Testis (tissue), 5 donors: ENCODE measurements at places on chromosomes 3 and 15. TPM values are rescaled to one million over a fixed set of nuclear protein-coding genes. Genes with fewer than 3 reads are reported as not detected.

ZNF502 gene
- 13.3 TPM for total RNA-seq

IQCF5 gene
- total RNA-seq: 114 TPM

GOLGA6D gene
- 13.1 TPM for total RNA-seq

CALML4 gene
- 10.4 TPM for total RNA-seq

SERF2 gene
- 834 TPM for total RNA-seq

NOX5 gene
- total RNA-seq: 12.2 TPM

GRCh38 chr15:39472621-39473297 lies 108.1 kb upstream of the THBS1 start:
- no peak overlapping the region for H3K27ac ChIP-seq
- no peaks in the 10 kb centered on the region for H3K27me3 ChIP-seq
- no peak overlapping the region for H3K4me3 ChIP-seq

DNA sequence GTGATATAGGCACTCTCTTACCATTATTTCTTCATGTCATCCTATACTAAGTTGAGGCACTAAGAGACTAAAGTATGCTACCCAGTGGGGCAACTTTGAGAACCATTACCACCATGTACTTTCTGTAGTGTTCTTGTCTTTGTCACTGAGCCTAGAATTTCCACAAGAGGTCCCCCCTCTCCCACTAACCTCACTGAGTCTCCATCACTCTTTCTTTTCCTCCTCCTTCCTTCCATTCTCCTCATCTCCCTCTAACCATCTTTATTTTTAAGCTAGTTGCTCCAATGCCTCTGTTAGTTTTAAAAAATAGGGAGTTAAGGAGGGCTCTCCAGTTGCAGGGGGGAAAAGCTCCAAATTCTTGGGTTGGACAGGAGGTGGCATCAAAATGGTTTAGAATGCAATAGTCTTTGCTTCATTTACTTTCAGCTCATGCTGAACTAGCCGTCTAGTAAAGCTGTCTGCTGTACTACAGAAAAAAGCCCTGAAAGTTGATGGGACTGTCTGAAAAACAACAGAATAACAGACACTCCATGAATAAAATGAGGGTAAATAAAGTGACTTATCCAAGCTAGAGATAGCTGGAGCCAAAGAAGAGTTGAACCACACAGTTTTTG lies 85.1 kb upstream of the MYRIP start:
- no peaks in the 10 kb centered on the region for H3K36me3 ChIP-seq
- no peaks in the 10 kb centered on the region for H3K4me1 ChIP-seq
- no peak overlapping the region for H3K27ac ChIP-seq

DNA sequence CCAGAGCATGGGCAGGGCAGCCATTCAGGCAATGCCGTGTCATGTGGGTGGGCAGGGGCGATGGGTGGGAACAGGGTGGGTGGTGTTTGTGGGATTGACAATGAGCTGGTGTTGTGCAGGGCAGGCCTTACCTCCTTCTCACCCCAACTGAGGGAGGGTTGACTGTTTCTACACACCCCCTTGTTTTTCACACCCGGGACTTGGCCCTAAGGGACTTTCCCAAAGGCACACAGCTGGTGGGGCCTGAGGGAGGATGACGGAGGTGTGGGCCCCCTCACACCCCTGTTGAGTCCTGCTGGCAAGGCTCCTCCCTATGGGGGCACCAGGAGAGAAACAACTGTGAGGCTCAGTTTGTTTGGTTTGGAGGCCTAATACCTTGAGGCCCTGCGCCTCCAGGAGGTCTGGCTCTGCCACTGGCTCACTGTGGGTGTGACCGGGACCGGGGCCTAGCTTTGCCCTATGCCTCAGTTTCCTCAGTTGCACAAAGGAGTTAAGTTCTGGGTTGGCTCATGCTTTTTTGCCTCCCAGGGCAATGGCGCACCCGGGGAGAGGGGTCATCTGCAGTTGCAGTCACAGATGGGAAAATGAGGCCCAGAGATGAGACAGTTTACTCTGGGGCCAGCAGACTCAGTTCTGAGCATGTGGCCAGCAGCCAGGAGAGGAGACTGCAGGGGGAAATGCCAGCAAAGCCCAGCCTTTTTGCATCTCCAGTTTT lies 5.1 kb upstream of the DNAH1 start:
- H3K27me3 ChIP-seq: no peaks in the 10 kb centered on the region
- H3K36me3 ChIP-seq: no peaks in the 10 kb centered on the region
- no peak overlapping the region for H3K4me3 ChIP-seq
- peaks cover 17% of the 10 kb centered on the region for H3K4me1 ChIP-seq

DNA sequence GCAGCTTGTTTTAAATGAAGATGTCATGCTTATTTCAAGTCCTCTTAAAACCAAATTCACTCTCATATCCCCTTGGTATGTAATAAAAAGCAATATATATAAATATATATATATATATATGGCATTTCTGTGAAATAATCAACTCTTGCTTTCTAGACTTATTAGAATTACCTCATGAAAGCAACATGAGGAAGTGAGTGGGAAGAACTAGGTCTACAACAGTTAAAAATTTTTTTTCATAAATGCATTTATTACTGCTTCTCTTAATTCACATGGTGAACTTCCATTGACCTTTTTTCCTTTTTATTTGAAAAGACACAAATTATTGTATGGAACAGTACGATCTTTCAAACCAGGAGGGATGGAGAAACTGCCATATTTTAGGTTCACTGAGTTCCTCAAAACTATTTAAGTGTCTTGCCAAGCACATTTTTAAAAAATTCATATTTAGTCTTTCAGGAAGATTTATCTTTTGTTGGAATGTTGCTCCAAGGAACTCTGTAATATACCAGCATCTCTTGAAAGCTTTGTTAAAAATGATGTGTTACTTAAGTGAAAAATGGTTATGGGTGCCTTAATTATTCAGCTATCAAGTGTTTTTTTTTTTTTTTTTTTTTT lies 185.2 kb downstream of the GHSR start:
- H3K27ac ChIP-seq: no peak overlapping the region
- no peak for DNase-seq
- no peaks in the 10 kb centered on the region for H3K27me3 ChIP-seq
- no peak overlapping the region for H3K4me3 ChIP-seq

- no peak for DNase-seq
- no peak overlapping the region for H3K27ac ChIP-seq
- H3K36me3 ChIP-seq: no peaks in the 10 kb centered on the region
- no peaks in the 10 kb centered on the region for H3K27me3 ChIP-seq
These were observed 68.3 kb downstream of the BOC start for GRCh38 chr3:113279686-113280085.

GRCh38 chr15:71228403-71228802 lies 113.1 kb downstream of the THSD4 start:
- no peak overlapping the region for H3K27ac ChIP-seq
- H3K27me3 ChIP-seq: no peaks in the 10 kb centered on the region
- H3K4me1 ChIP-seq: no peaks in the 10 kb centered on the region

DNA sequence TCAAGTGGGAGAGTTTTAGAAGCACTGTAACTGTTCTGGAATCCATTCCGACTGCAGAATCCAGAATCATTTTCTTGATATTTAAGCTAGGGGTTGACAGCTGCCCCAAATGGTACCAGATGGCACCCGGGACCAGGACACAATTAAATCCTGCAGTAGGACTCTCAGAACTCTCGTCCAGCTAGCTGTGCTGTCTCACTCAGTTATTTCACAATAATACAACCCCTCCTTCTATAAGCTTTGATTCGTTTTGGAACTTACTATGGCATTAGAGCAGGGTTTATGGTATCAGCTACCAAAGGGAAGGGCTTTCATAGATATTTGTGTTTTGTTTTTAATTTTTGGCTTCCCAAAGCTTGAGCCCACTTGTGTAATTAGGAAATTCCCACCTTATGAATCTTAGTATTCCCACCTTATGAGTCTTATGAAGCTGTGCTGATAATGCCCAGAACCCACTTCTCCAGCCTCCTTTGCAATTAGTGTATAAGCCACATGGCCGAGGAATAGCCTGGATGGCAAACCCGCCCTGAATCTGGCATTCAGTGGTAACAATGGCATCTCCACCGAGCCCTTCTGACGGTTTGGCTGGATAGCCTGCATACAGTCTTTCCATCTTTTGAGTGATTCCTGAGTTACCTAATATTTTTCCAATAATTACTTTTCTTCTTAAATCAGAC lies 120.1 kb downstream of the UACA start:
- DNase-seq: no peak
- no peaks in the 10 kb centered on the region for H3K4me1 ChIP-seq
- H3K27ac ChIP-seq: no peak overlapping the region

- no peak overlapping the region for H3K27ac ChIP-seq
- H3K4me3 ChIP-seq: peak overlapping the region; percentile 67
- no peaks in the 10 kb centered on the region for H3K36me3 ChIP-seq
- DNase-seq: no peak
These were observed 25.9 kb downstream of the MELTF start for GRCh38 chr3:197003461-197004385.

GRCh38 chr15:32861174-32861573 lies 143.4 kb downstream of the GREM1 start:
- H3K27ac ChIP-seq: no peak overlapping the region
- DNase-seq: no peak
- H3K27me3 ChIP-seq: no peaks in the 10 kb centered on the region
- no peaks in the 10 kb centered on the region for H3K4me1 ChIP-seq
- no peak overlapping the region for H3K4me3 ChIP-seq
- no peaks in the 10 kb centered on the region for H3K36me3 ChIP-seq

- H3K4me1 ChIP-seq: no peaks in the 10 kb centered on the region
- H3K27ac ChIP-seq: no peak overlapping the region
- no peaks in the 10 kb centered on the region for H3K36me3 ChIP-seq
These were observed 54.4 kb downstream of the CD47 start for GRCh38 chr3:108036401-108036800.

DNA sequence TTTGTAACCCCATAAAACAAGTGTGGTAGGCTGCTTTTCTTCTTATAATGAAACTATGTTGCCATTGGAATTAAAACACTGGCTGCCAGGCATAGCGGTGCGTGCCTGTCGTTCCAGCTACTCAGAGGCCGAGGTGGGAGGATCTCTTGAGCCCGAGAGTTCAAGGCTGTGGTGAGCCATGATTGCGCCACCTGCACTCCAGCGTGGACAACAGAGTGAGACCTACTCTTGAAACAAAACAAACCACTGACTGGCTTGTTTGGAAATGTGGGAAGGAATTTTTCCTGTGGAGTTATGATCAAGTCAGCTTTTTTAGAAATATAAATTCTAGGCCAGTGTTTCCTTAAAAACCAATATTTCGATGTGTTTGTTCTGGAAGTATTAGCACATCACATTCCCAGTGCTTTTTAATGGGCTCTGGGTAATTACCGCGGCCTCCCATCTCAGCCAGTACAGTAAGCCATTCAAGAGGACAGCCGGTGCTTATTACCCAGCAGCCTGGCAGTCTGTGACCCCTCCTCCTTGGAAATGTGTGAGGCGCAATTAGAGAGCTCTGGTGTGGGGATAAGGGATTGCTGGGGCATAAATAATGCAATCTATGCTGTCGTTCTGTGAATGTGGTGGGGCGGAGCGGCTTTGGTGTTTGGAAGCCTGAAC lies 58.3 kb upstream of the TRAK1 start:
- H3K27me3 ChIP-seq: no peaks in the 10 kb centered on the region
- peaks cover 46% of the 10 kb centered on the region for H3K4me1 ChIP-seq
- H3K36me3 ChIP-seq: no peaks in the 10 kb centered on the region
- no peak overlapping the region for H3K4me3 ChIP-seq
- peak overlapping the region; percentile 76 for H3K27ac ChIP-seq

DNA sequence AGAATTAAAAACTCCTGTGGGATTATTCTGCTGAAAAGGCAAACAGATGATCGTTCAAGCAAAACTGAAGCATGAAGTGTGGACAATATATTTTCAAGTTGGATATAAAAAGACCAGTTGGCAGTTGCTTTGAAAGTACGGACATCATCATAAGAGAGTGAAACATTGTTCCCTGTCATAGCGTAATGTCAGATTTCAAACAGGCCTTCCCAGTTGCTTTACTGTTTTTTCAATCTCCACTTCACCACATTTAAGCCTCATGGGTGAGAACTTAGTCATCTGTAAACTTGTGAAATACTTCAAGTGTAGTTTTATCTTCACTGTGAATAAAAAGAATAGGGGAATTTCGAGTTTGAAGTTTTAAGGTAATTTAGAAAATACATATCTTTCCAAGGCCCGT lies 435.1 kb upstream of the CNTN3 start:
- H3K36me3 ChIP-seq: no peaks in the 10 kb centered on the region
- no peak for DNase-seq
- H3K27ac ChIP-seq: no peak overlapping the region

DNA sequence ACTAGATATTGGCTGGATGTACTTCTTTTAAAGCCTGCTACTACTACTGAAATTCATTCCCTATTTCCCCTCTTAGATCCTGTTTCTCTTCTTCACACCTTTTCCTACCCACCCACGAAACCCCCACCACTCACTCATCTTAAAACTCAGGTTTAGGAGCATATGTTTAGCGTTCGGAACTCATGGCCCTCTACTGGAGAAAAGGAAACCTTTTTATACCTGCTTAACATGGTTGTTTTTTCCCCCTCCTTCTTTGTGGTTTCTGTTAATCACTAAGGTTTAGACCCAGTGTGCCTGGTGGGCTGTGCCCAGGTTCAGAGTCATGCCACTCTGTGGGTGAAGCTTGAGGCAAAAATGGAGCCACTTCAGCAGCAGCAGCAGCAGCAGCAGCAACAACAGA lies 2.6 kb downstream of the ARID3B start:
- no peaks in the 10 kb centered on the region for H3K27me3 ChIP-seq
- peaks cover 30% of the 10 kb centered on the region for H3K4me1 ChIP-seq
- no peak overlapping the region for H3K4me3 ChIP-seq
- no peak for DNase-seq
- no peaks in the 10 kb centered on the region for H3K36me3 ChIP-seq
- no peak overlapping the region for H3K27ac ChIP-seq
